ENCODE measurements at places on chromosomes 2 and 18. TPM values are rescaled to one million over a fixed set of nuclear protein-coding genes. Genes with fewer than 3 reads are reported as not detected.

Gene C2orf78
- not detected for total RNA-seq

Gene EFHD1
- total RNA-seq, result not detected

DNA sequence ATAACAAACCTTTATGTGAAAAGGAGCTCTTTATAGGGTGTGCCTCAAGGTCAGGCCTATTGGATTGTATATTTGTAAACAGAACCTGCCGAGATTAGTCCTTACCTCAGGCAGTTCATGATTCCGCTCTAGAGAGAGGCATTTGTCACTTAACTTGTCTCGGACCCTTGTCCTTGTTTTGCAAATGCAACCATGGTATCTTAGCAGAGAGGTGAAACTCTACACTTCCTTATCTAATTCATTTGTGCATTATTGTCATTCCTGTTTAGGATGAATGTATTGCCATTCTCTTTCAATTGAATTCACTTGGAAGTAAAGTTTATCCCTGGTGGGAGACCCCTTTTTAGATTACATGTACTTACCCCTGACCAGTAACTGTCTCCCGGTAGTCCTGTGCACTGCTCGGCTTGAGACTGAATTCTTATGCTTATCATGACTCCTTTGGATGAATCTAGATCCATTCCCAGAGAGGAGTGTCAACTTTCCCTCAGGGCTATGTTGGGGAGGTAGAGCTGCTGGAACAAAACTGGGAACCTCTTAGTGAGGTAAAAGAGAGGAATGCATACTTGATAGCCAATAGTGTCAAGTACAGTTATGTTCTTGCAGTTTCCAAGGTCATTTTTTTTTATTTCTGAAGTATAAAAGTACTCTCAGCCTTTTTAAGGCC lies 46.6 kb downstream of the SGPP2 start:
- no peak overlapping the region for H3K4me3 ChIP-seq
- H3K36me3 ChIP-seq, result no peaks in the 10 kb centered on the region
- H3K4me1 ChIP-seq, result no peaks in the 10 kb centered on the region
- no peak overlapping the region for H3K27ac ChIP-seq

GRCh38 chr2:232458661-232459418 lies 2.9 kb downstream of the ALPI start:
- no peaks in the 10 kb centered on the region for H3K4me1 ChIP-seq
- H3K36me3 ChIP-seq, result no peaks in the 10 kb centered on the region
- no peak overlapping the region for H3K4me3 ChIP-seq
- DNase-seq, result no peak

DNA sequence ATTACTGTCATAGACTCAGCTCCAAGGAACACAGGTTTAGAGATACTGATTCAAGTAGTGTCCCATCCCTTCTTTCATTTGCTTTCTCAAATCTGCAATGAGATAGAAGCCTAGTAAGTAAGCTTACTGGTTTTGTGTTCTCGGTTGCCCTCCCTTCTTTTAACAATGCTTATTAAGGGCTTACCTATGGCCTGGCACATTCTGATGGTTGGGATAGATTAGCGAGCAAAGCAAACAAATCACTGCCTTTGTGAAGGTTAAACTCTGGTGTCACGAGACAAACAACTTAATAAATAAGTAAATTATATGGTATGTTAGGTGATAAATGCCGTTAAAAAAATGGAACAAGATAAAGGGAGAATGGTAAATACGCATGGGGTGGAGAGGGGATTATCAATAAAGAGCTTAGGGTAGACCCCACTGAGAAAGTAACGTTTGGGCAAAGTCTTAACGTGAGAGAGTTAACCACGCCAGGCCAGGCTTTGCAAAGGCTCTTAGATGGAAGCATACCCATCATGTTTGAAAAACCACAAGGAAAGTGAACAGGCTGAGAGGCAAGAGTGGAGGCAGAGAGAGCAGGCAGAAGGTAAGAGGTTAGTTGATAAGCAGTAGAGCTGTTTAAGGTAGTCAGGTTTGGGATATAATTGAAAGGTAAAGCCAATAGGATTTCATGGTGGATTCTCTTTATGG lies 31.0 kb downstream of the EIF2AK3 start:
- no peaks in the 10 kb centered on the region for H3K27me3 ChIP-seq
- no peak overlapping the region for H3K27ac ChIP-seq
- no peaks in the 10 kb centered on the region for H3K4me1 ChIP-seq
- H3K4me3 ChIP-seq, result no peak overlapping the region
- H3K36me3 ChIP-seq, result peaks cover 18% of the 10 kb centered on the region
- no peak for DNase-seq
